Common myeloid progenitor, CD34-positive (primary cell): ENCODE measurements at places on chromosomes 3 and 15.
A peak's percentile ranks its signal among the peaks of the same experiment; 100 is the strongest.

DNA sequence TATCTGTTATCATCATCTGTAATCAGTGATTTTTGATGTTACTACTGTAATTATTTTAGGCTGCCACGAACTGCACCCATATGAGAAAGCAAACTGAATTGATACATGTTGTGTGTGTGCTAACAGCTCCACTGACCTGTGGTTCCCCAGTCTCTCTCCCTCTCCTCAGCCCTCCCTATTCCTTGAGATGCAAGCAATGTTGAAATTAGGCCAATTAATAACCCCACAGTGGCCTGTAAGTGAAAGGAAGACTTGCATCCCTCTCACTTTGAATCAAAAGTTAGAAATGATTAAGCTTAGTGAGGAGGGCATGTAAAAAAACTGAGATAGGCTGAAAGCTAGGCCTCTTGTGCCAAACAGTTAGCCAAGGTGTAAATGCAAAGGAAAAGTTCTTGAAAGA is 218.6 kb upstream of the LRRFIP2 start:
- H3K4me3 ChIP-seq, result no peak overlapping the region
- no peaks in the 10 kb centered on the region for H3K27me3 ChIP-seq
- no peak for DNase-seq
- H3K4me1 ChIP-seq, result no peaks in the 10 kb centered on the region
- H3K36me3 ChIP-seq, result no peaks in the 10 kb centered on the region
- no peak overlapping the region for H3K27ac ChIP-seq

GRCh38 chr15:69009341-69009740 is 5.2 kb upstream of the NOX5 start:
- H3K4me3 ChIP-seq, result no peak overlapping the region
- H3K27me3 ChIP-seq, result no peaks in the 10 kb centered on the region
- H3K27ac ChIP-seq, result no peak overlapping the region
- no peaks in the 10 kb centered on the region for H3K4me1 ChIP-seq

- H3K36me3 ChIP-seq, result no peaks in the 10 kb centered on the region
- H3K4me3 ChIP-seq, result no peak overlapping the region
- DNase-seq, result no peak
- H3K27me3 ChIP-seq, result no peaks in the 10 kb centered on the region
- no peak overlapping the region for H3K27ac ChIP-seq
- no peaks in the 10 kb centered on the region for H3K4me1 ChIP-seq
Measured at GRCh38 chr3:191523148-191523547, 62.2 kb downstream of the PYDC2 start.

- no peak overlapping the region for H3K27ac ChIP-seq
- DNase-seq, result no peak
- H3K36me3 ChIP-seq, result no peaks in the 10 kb centered on the region
- H3K27me3 ChIP-seq, result no peaks in the 10 kb centered on the region
- H3K4me3 ChIP-seq, result no peak overlapping the region
Measured at GRCh38 chr3:134675726-134676256, 25.0 kb upstream of the KY start.

DNA sequence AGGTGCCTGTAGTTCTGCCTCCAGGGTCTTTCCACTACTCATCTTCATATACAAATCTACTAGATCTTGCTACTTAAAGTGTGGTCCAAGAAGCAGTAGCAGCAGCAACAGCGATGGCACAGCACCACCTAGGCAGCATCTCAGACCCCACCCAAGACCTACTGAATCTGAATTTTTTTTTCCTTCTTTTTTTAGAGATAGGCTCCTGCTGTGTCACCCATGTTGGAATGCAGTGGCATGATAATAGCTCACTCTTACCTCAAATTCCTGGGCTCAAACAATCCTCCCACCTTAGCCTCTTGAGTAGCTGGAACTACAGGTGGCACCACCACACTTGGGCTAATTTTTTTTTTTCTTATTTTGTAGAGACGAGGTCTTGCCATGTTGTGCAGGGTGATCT is 346.7 kb upstream of the TGFBR2 start:
- no peaks in the 10 kb centered on the region for H3K36me3 ChIP-seq
- H3K27ac ChIP-seq, result no peak overlapping the region
- H3K4me1 ChIP-seq, result no peaks in the 10 kb centered on the region

DNA sequence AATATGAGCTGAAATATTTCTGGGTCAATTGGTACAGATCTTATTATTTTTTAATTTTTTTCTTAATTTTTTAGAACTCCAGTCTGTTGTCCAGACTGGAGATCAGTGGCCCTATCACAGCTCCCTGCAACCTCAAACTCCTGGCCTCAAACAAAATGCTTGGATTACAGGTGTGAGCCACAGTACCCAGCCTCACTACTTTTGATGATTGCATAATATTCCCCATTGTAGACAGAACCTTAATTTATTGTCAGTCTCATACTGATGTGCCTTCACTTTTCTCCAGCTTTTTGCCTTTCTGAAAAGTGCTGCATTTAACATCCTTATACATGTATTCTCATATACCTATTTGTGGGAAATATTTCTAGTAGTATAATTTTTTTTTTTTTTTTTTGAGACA is 144.9 kb downstream of the LIPC start:
- no peaks in the 10 kb centered on the region for H3K27me3 ChIP-seq
- H3K4me1 ChIP-seq, result no peaks in the 10 kb centered on the region
- no peak for DNase-seq
- H3K4me3 ChIP-seq, result no peak overlapping the region
- H3K27ac ChIP-seq, result no peak overlapping the region
- H3K36me3 ChIP-seq, result no peaks in the 10 kb centered on the region

DNA sequence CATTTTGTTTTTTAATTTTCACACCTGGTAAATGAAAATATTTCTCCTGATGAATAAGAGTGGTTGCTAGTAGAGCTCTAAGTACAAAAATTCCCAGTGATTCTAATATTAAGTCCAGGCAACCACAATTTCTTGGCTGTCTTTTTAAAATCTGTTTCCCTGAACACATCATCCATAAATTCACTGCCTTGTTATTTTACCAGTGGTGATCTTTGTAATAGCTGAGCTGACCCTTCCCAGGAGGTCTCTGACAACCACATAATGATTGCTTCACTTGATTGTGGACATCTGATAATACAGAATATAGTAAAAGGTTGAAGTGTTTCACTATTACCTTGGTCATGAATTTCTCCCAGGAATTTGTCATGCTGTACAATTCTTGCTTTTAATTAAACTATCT is 13.9 kb upstream of the TOP2B start:
- H3K27me3 ChIP-seq, result no peaks in the 10 kb centered on the region
- H3K36me3 ChIP-seq, result no peaks in the 10 kb centered on the region
- no peaks in the 10 kb centered on the region for H3K4me1 ChIP-seq
- no peak for DNase-seq

DNA sequence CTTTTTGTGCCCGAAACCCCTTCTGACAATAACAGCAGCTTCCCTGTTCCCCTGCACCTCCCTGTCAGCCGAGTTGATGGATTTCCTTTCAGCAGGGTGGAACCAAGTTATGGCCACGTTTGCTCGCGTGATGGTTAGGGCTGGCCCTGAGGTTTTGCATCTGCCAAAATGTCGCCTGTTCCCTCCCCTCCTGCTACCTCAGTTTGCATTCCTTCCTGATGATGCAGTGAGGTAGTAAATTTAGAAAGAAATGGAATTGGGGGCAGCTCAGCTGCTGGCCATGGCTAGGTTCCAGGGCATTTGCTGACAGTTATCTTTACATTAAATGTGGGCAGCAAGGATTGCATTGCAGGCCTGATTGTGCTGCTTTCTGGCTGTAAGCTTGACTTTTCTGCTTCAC is 13.2 kb downstream of the LIMD1 start:
- H3K27me3 ChIP-seq, result no peaks in the 10 kb centered on the region
- no peak overlapping the region for H3K27ac ChIP-seq
- no peaks in the 10 kb centered on the region for H3K4me1 ChIP-seq
- H3K36me3 ChIP-seq, result peaks cover 9% of the 10 kb centered on the region
- DNase-seq, result no peak

GRCh38 chr3:132661101-132661500 is 972 bp downstream of the UBA5 start:
- H3K36me3 ChIP-seq, result no peaks in the 10 kb centered on the region
- peak overlapping the region; percentile 98 for H3K4me3 ChIP-seq
- peak overlapping the region; percentile 41 for H3K27ac ChIP-seq
- no peaks in the 10 kb centered on the region for H3K27me3 ChIP-seq

GRCh38 chr15:51812598-51812997 is 16.9 kb upstream of the TMOD3 start:
- no peak overlapping the region for H3K4me3 ChIP-seq
- peaks cover 9% of the 10 kb centered on the region for H3K36me3 ChIP-seq
- DNase-seq, result no peak
- H3K4me1 ChIP-seq, result no peaks in the 10 kb centered on the region
- H3K27ac ChIP-seq, result no peak overlapping the region

DNA sequence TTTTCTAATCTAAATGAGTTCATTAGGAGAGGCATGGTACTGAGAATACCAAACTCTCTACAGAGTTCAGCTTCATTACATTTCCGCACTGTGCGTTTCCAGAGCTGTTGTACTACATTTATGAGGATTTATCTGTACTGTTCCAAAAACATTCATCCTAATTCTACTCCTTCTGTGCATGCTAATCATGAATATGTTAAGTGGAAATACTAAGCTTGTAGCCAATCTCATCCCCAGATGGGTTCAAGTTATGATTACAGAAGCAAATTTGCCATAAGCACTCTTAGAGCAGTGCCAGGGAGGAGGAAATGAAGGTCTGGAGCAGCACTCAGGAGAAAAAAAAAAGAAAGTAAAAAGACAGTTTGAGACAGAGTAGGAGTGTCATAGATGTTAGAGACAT is 544.3 kb downstream of the GBE1 start:
- no peak overlapping the region for H3K4me3 ChIP-seq
- H3K27ac ChIP-seq, result no peak overlapping the region
- H3K4me1 ChIP-seq, result no peaks in the 10 kb centered on the region
- H3K36me3 ChIP-seq, result no peaks in the 10 kb centered on the region
- no peak for DNase-seq

DNA sequence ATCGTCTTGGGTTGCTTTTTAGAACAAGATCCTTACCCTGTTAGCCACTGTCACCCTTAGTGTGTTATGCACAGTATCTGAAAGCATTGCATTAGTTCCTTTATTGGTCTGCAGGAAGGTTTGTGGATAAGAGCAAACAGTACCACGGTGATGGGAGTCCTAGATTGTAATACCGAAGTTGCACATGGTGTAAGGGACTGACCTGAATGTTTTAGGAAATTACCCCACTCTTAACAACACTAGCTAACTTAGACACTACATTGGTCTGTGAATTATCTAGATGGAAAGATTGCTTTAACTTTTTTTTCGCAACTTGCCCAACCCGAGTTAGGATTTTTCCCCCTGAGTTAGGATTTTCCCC is 1.3 kb downstream of the STT3B start:
- no peak for DNase-seq
- H3K27ac ChIP-seq, result peak overlapping the region; percentile 97
- H3K4me1 ChIP-seq, result peaks cover 38% of the 10 kb centered on the region

DNA sequence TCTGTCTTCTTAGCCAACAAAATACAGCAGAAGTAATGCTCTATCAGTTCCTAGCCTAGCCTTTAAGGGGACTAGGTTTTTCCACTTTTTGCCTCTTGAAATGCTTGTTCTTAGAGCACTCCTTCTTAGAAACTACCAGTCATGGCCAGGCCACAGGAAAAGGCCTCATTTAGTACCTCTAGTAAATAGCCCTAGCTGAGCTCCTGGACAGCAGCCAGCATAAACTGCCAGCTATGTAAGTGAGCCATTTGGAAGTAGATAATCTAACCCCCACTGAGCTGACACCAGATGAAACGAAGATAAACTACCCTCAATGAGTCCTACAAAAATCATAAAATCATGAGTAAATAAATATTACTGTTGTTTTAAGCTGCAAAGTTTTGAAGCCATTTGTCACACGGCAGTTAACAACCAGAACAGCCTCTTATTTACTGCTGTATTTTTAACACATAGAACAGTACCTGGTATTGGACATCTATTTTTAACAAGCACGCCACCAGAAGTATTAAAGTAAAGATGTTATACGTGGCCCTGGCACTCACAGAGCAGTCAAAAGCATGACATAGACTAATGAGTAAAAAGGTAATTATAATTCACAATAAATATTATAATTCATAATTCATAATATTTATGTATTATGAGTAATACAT is 12.0 kb downstream of the TBC1D5 start:
- H3K4me3 ChIP-seq, result no peak overlapping the region
- H3K4me1 ChIP-seq, result peaks cover 9% of the 10 kb centered on the region
- no peak for DNase-seq
- H3K36me3 ChIP-seq, result peaks cover 5% of the 10 kb centered on the region
- no peaks in the 10 kb centered on the region for H3K27me3 ChIP-seq
